ENCODE measurements at places on chromosomes 7 and 10. TPM values are rescaled to one million over a fixed set of nuclear protein-coding genes. Genes with fewer than 3 reads are reported as not detected.

AASS gene
- total RNA-seq, result 0.06 TPM

PRKCQ gene
- 4.3 TPM for total RNA-seq

HOXA1 gene
- total RNA-seq, result 3.0 TPM

CARD11 gene
- 2.5 TPM for total RNA-seq

TFAM gene
- 70.2 TPM for total RNA-seq

FAM25C gene
- 0.98 TPM for total RNA-seq

ADIRF gene
- total RNA-seq, result not detected

TRIM73 gene
- total RNA-seq, result 2.1 TPM

CFAP69 gene
- 1.7 TPM for total RNA-seq

HPSE2 gene
- total RNA-seq, result not detected
